ENCODE measurements at places on chromosomes 6 and 20.

- no peak for DNase-seq
These were observed 3.7 kb upstream of the SYNDIG1 start for GRCh38 chr20:24465730-24466129.

DNA sequence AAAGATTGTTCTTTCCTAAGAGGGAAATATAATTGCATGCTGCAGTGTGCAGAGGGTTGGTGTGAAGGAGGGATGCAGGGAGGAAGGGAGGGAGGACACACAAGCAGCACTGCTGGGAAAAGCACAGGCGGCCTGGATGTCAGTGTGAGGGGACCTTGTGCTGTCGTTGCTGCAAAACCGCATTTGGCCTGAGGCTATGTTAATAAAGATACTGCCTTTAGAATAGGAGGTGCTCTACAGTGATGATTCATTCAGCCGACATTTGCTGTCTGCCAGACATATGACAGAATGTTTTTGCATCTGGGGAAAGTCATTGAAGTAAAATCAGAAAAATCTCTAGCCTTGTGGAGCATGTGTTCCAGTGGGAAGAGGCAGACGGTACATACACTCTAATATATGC is 50.5 kb upstream of the TRIM26 start:
- DNase-seq: no peak

GRCh38 chr6:128914051-128914450 is 31.1 kb downstream of the LAMA2 start:
- no peak for DNase-seq

GRCh38 chr20:24469894-24470745 is 691 bp downstream of the SYNDIG1 start:
- no peak for DNase-seq

GRCh38 chr20:51198876-51199523 is 176.1 kb upstream of the KCNG1 start:
- no peak for DNase-seq

DNA sequence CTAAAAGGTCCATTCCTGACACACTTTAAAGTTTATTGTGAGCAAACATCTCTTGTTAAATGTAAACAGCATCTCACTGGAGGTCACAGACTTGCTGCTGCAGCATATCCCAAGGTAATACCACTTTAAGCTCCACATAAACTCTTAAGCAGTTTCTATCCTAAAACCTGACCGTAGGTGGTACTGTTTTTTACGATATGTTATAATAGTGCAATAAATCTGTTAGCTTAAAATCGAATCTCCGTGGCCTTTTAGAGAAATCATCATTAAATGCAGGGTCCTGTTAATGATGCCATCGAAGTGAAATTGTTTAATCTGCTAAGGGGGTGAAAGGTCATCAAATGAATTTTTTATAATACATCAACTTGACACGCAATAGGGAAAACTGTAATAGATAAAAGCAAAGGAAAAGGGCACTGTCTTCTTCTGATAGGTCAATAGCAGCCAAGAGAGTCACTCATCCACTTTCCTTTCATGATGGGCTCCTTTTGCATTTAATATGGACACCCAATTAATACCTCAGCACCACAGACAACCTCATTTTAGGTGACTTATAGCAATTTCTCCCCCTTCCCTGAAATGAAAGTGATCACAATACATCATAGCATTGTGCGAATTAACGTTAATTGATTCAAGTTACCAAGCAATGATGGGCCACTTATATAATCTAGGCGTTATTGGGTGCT is 436.1 kb downstream of the PKHD1 start:
- no peak for DNase-seq

DNA sequence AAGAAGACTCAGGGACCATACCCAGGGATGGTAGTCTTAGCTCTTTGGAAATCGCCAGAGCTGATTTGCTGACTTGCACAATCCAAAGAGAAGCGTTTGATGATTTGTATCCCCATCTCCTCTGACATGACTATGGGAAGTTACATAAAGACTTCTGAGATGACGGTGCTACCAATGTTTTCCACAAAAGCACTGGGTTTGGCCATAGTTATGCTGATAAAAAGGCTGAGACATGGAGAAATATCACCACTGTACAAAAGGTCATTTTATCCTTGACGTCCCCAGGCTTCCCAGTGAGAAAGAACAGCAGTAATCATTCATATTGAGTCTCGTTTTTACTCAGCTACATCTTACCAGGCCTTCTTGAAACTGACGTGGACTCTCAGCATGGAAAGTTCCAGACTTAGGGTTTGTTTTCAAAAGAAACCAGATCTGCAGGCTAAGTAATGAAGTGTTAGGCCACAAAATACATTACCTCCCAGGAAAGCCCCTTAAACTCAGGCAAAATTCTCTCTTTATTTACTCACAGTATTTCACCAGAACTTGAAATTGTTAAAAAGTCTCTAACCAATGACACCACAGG is 370.3 kb upstream of the JARID2 start:
- DNase-seq: no peak

DNA sequence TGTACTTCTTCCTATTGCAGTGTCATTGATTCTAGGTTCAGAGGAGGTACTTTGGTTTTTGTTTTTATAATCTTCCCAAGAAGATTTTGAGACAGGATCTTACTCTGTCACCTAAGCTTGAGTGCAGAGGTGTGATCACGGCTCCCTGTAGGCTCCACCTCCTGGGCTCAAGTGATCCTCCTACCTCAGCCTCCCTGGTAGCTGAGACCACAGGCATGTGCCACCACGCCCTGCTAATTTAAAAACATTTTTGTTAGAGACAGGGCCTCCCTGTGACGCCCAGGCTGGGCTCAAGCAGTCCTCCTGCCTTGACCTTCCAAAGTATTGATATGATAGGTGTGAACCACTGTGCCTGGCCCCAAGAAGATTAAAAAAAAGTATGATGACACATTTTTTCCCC is 3.4 kb upstream of the SLC17A5 start:
- no peak for DNase-seq

DNA sequence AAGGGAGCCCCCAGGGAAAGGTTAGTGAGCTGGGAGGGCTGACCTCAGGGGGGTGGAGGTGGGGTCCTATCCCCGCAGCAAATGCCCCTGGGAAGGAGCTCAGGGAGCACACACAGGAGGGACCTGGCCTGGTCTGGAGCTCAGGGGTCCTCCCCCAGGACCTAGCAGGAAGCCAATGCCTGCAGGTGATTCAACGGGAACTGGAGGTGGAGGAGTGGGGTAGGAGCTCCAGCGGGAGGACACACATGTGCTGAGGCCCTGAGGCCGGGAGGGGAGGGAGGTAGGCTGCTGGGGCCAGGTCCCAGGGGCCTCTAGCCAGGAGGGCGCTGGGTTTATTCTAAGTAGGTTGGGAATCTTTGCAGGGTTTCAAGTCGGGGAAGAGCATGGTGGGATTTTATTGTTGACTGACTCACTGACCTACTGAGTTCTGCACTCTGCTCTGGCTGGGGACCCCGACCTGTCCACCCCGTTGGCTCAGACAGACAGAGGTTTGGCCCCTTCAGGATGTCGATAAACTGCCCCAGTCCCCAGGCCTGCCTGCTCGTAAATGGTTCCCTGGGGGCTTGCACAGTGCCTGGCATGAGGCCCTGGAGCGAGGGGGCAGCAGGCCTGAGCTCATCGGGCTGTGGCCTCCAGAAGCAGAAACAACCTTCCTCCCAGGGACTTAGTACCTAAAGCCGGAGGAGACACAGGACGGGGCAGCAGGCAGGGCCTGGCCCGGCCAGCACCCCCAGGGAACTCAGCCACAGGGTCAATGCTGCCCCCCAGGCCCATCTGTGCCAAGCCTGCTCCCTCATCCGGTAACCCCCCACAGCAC is 62.3 kb downstream of the RIPOR3 start:
- DNase-seq: no peak

DNA sequence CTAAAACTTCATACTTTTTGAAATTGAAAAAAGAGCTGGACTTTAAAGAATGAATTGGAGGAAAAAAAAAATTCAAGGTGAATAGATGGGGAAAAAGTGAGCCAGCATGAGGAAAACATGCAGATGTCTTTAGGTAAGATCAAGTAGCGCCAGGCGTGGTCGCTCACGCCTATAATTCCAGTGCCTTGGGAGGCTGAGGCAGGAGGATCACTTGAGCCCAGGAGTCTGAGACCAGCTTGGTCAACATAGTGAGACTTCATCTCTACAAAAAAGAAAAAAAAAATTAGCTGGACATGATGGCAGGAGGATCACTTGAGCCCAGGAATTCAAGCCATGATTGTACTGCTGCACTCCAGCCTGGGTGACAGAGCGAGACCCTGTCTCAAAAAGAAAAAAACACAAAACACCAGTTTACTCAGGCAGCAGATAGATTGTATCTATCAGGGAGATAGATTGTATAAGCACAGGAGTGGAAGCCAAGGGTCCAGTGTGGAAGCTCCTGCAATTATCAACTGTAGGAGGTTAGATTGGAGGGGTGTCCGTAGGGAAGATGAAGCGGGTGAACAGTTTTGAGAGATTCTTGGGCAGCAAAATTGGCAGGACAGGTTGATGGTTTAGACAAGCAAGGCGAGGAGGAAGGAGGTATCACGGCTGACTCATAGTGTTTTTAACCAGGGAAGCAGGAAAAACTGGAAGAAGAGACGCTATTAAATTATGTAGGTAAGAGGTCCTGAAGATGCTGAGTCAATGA is 97.6 kb upstream of the ZNF217 start:
- DNase-seq: no peak

DNA sequence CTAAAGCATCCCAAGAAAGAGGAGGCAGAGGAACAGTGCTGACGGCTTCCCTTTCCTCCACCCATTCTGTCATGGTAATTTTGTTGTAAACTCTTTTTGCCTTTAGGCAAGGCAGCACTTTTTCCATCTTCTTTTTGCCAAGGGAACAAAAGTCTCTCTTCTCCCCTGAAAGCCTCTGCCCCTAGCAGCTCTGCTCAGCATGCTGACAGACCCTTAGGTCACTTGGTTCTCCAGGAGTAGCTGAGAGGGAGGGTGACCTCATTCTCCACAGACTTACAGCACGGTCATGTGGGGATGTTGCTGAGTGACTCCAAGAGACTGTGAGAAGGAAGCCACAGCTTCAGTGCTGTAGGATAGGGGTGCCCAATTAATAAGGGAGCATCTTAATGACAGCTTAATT is 81.1 kb upstream of the RALGAPA2 start:
- no peak for DNase-seq
